ENCODE measurements at places on chromosomes 7 and 10.

DNA sequence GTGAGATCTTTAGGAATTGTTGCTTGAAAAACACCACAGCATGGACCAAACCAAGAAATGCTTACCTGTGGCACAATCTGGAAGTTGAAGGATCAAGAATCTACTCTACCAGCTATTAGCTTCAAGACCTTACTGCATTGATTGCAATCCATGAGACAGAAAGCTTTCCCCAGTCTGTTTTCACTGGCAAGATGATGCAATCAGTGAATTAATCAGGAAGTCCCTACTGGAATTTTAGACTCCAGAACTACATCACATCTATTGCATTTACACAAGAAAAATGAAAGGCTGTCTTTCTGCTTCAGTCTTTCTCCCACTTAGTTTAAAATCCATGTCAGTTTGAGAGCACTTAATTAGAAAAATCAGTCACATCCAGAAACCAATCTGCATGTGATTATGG is 191.7 kb downstream of the TFEC start:
- DNase-seq, result no peak

DNA sequence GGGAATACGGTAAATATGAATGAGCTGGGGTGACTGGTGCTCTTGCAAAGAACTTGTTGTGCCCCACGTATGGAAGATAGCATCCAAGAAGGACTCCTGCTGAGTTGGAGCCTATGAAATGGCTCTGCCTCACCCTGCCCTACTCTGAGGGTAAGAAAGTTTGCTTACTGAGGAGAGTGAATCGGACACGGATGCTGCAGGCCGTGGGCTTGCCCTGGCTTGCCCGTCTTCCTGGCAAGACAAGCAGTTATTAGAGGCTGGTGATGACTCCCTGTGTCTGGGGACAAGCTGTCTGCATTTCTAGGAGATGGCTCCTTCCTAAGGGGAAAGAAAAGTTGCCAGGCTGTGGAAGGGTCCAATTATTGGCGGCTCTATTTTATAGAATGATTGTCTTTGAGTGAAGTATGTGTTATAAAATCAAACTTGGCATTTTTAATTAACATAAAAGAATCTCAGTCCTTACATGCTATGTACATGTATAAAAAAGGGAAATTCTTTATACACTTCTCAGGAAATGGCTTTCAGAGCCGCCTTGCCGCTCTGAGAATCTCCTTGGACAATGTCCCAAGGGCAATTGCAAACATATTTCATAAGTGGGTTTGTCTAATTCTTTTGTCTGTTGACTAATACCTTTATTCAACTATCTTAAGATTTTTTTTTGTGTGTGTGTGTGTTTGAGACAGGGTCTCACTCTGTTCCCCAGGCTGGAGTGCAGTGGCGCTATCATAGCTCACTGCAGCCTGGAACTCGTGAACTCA is 64.6 kb downstream of the CYP26A1 start:
- no peak for DNase-seq

DNA sequence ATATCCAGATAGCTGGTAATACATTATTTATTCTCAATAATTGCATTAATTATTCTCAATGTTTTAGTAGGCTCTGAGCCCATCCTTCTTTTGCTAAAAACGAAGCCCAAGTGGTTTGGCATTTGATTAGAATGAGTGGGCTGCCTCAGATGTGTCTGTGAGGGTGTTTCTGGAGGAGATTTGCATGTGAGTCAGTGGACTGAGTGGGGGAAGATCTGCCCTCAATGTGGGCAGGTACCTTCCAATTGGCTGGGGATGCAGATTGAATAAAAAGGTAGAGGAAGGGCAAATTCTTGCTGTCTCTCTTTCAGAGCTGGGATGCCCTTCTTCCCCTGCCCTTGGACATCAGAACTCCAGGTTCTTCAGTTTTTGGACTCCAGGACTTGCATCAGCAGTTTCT is 290.6 kb upstream of the SMIM30 start:
- no peak for DNase-seq

DNA sequence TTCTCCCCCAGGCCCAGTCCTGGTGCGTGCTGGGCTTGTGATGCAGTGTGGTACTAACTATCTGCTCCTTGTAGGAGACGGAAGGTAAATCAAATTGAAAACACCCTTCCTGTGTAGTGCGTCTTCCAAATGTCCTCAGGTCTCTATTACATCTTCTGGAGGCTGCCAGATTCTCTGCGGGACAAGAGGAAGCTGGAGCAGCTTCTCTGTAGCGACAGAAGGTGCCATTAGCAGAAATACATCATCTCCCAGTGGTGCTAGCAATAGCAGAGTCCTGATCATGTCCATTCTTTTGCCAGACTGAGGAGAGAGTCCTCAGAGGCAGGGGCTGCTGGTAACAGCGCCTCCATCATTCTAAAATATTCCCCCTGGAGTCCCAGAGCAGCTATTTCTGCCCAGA is 675.2 kb downstream of the LRMDA start:
- DNase-seq, result no peak

- DNase-seq, result no peak
Observed at GRCh38 chr10:133523631-133524203, 3.4 kb upstream of the CYP2E1 start.

GRCh38 chr7:83648464-83649241 is at the start of gene SEMA3E:
Gene SEMA3E (minus strand): TSS chr7:83649139.
- DNase-seq, result peak; percentile 20

DNA sequence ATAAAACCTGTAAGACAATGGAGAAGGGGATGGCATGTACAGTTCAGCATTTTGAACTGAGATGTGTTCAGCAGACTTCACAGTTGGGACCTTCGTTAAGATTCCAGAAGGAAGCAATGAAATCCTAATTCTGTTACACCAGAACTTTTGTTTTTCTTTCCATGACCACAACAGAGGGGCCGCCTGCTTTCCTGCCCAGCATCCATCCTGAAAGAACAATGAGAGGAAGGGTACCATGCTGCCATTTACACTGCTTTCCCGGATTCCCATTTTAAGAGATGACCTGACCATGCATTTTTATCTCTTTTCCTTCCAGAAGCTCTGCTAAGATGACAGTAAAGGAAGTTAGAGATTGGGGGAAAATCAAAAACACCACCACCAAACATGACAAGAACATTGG is 92.7 kb downstream of the PIP4K2A start:
- DNase-seq, result no peak

- DNase-seq, result no peak
Observed at GRCh38 chr10:31648966-31649365, 279.7 kb downstream of the ARHGAP12 start.

GRCh38 chr7:136036336-136036735 is 59.2 kb upstream of the MTPN start:
- no peak for DNase-seq

DNA sequence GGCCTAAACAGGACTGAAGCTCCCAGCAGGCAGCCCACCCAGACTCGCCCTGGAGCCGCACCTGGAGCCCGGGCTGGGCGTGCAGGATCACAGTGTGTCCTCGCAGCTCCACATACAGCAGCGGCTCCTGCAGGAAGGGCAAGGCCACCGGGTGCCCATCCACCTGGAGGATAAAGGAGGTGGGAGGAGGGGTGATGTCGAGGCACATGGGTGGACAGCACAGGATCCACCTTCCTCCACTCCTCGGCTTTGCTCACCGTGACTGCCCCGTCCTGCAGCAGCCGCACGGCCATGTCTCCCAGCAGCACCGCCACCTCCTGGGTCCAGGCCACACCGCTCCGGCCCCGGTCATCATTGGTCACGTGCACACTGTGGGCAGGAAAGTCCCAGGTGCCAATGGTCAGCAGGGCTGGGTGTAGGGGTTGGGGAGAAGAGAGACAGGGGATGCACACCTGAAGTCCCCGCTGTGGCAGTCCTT is 16.8 kb downstream of the ATP6V1F start:
- no peak for DNase-seq
